Spinal cord (tissue), 10 donors: ENCODE measurements at places on chromosomes 2 and 18. TPM values are rescaled to one million over a fixed set of nuclear protein-coding genes. Genes with fewer than 3 reads are reported as not detected.

- H3K4me1 ChIP-seq = no peaks in the 10 kb centered on the region
- H3K27me3 ChIP-seq = no peaks in the 10 kb centered on the region
- H3K27ac ChIP-seq = no peak overlapping the region
- no peak overlapping the region for H3K4me3 ChIP-seq
These were observed 503.7 kb downstream of the ADCYAP1 start for GRCh38 chr18:1408376-1408775.

GRCh38 chr18:58552057-58552461, 76.8 kb downstream of the ALPK2 start:
- no peaks in the 10 kb centered on the region for H3K27me3 ChIP-seq
- DNase-seq = no peak
- peaks cover 6% of the 10 kb centered on the region for H3K4me1 ChIP-seq
- H3K36me3 ChIP-seq = no peaks in the 10 kb centered on the region

The THSD7B gene
- total RNA-seq = 10.8 TPM

The ZNF397 gene
- total RNA-seq = 39.3 TPM

DNA sequence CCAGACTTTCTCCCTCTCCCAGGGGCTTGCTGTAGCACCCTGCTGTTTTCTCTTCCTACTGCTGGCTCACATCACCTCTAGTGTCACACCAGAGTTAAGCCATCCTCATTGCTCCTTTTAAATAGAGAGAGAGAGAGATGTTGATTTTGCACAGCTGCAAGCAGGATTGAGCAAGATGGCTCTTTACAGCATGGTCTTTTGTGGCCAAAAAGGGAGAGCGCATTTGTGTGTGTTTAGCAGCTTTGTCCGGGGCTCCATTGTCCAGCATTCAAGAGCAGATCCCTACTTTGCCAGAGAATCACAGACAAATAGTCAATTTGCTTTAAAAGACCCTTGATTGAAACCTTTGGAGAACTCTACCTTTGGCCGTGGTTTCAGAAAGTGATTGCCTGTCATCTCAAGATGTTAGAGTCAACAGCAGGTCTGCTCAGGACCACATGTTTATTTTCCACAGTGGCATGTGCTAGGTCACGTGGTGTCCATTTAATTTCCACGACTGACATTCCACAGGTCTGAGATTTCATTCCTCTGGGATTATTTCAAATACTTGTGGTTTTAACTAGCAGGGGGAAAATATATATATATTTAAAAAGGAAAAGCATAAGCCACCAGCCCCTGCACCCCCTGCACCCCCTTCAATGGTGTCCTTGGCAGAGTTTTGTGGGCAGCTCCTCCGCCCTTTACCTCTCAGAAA, 359.9 kb upstream of the SLC14A2 start:
- H3K4me3 ChIP-seq = no peak overlapping the region
- H3K27ac ChIP-seq = no peak overlapping the region
- no peaks in the 10 kb centered on the region for H3K27me3 ChIP-seq
- peaks cover 7% of the 10 kb centered on the region for H3K4me1 ChIP-seq

The REEP1 gene
- total RNA-seq = 61.9 TPM

GRCh38 chr2:160803881-160804280, 310.3 kb upstream of the RBMS1 start:
- H3K36me3 ChIP-seq = no peaks in the 10 kb centered on the region
- no peaks in the 10 kb centered on the region for H3K27me3 ChIP-seq
- H3K27ac ChIP-seq = no peak overlapping the region
- no peak overlapping the region for H3K4me3 ChIP-seq
- no peak for DNase-seq

The REG3G gene
- 0.50 TPM for total RNA-seq

- no peak for DNase-seq
- H3K36me3 ChIP-seq = no peaks in the 10 kb centered on the region
- H3K4me3 ChIP-seq = no peak overlapping the region
- no peaks in the 10 kb centered on the region for H3K27me3 ChIP-seq
- no peaks in the 10 kb centered on the region for H3K4me1 ChIP-seq
- no peak overlapping the region for H3K27ac ChIP-seq
These were observed 372.5 kb downstream of the RBM43 start for GRCh38 chr2:150889141-150889540.

GRCh38 chr2:128726236-128726635, 407.6 kb upstream of the HS6ST1 start:
- no peaks in the 10 kb centered on the region for H3K36me3 ChIP-seq
- H3K27me3 ChIP-seq = no peaks in the 10 kb centered on the region
- no peak overlapping the region for H3K4me3 ChIP-seq
- H3K27ac ChIP-seq = no peak overlapping the region
